GM23338 (cell line): ENCODE measurements at places on chromosomes 12 and 14. TPM values are rescaled to one million over a fixed set of nuclear protein-coding genes. Genes with fewer than 3 reads are reported as not detected.

DNA sequence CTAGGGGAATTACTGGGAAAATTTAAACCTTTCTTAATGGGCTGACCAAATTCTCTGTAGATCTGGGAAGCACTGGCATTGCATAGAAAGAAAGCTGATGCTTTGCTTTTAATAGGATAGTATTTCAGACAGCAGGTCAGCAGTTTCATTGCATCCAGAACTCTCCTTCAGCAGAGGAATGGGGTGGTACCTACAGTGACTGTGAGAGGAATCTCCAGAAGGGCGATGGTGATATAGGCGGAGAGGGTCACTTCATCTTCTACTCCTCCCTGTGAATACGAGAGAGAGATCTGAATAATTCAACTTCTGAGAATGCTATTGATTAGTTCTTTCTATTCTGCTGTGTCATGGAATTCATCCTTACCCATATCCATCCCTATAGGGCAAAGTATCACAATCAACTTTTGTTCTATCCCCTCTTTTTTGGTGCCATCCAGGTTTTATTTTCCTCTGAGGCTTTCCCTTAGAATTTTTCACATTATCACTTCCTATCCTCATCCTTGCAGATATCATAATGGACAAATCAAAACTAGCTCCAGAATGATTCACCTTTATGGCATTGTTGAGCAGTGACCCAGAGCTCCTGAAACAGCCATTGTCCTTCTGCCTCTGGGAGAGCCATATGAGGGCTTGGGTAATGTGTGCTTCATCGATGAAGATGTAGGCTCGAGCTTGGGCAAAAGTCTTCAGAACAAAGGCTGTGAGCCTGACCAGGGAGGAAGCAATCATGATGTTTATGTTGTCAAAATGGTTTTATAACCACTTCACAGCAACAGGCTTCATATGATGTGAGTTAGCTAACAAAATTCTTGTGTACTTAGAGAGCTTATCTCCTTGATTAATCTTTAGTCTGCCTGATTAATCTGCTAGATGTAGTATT is 38.3 kb downstream of the A2M start:
- no peak for DNase-seq

DNA sequence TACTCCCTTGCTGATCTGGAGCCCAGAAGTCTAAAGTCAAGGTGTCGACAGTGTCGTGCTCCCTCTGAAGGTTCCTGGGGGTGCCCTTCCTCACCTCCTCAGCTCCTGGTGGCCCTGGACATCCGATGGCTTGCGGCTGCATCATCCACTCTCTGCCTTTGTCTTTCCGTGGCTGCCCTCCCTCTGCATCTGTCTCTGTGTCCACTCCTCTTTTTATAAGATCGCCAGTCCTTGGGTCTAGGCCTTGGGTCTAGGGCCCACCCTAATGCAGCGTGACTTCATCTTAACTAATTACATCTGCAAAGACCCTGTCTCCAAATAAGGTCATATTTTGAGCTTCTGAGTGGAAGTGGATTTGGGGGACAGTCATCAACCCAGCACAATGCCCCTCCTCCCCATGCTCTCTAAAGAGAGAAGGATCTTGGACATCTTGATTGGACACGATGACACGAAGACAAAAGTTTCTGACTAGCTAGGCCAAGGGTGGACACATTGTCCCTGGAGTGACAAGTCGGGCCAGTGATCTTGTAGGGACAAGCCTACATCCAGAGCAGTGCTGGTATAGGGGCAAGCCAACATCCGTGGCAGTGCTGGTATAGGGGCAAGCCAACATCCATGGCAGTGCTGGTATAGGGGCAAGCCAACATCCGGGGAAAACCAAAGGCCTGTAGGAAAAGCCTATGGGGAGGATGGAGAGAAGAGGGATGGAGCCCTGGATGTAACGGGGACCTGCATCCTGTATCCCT is 93.9 kb upstream of the DIO3 start:
- no peak for DNase-seq

DNA sequence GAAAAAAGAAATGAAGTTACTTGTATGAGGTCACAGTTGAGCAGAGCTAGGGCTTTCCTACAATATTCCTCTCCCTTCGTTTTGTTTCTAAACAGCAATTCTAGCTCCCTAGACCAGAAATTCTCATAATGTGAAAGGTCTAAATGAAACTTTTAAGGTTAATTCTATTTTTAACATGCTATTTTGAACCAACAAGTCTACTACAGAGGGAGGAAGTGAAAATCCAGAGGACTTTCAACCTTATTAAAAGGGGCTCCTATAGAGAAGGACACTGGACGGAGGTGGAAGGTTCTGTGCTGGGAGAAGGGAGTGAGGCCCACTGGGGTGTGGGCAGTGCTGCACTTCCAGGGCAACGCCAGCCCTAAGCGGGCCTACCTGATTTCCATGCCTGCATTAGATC is 13.4 kb downstream of the GSG1 start:
- DNase-seq: no peak

DNA sequence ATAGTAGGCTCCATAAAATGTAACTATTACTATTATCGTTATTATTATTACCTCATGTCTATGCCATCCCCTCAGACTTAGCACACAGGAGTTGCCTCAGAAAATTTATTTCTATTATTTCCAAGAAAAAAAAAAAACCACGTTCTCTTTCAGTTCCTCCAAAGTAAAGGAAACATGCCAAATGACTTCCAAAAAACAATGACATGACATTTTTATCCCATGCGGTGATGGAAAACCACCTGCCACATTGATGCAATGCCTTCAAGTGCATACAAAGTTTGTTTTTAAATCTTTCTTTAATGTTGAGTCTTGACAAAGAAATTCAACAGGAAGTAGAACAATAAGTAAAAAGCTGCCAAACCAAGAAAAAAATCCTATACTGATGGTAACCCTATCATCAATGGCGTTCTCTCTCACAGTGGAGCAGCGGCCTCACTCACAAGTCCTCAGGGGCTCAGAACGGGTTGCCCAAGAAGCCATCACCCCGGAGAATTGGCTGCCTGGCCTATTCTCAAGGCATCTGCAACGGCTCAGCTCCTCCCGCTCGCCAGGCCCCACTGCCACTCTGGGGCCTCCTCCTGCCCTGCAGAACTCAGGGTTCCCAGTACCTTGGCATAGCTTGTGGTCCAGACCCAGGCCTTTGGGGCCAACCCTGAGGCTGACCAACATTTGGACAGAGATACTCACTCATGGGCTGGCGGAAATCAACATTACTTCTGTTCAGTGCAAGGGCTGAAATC is 51.9 kb downstream of the SERPINA3 start:
- no peak for DNase-seq

GRCh38 chr14:99996951-99997571 is 68.2 kb upstream of the EVL start:
- DNase-seq: no peak

DNA sequence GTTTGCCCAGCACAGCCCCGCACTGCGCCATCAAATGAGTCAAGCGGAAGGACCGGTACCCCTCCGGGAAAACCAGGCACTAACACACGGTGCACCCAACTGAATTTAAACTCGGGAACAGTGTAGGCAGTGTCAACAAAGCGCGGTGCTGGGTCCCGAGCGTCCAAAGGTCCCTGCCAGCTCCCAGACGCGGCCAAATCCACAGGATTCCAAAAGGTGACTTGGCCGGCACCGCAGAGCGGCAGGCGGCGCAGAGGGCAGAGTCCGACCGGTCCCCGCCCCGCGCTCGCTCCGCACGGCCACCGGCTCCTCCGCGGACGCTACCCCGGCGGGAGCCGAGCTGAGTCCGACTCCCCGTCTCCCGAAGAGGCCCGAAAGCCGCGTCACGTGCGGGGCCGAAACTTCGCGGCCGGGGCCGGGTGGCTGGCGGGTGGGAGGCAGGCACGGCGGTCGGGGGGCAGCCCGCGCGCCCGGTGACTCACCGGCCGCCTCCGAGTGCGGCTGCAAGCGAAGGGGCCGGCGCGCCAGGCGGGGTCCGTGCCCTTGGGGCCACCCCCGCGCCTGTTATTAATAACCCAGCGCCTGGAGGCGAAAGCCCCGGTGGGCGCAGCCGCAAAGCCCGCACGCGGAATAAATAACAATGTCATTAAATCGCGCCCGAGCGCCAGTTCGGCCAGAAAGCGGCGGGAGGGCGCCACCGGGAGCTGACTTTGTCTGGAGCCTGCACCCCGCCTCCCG is 863 bp downstream of the DENND5B start:
- DNase-seq: peak; percentile 72

DNA sequence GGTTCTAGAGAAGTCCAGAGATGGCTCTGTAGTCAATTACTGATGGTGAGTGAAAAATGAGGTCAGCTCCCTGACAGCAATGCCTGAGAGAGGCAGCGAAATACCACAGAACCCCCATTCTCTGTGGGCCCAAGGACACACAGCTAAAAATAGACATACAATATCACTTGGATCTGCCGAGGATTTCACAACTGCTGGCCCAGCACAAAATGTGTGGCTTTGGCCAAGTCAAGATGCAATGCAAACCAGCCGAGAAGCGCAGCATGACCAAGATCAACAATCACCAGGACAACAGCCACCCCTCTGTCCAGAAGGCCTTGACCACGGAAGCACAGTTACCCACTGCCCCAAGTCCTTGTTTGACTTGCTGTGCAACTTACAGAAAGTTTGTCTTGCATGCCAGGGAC is 52.2 kb downstream of the CKAP4 start:
- no peak for DNase-seq

DNA sequence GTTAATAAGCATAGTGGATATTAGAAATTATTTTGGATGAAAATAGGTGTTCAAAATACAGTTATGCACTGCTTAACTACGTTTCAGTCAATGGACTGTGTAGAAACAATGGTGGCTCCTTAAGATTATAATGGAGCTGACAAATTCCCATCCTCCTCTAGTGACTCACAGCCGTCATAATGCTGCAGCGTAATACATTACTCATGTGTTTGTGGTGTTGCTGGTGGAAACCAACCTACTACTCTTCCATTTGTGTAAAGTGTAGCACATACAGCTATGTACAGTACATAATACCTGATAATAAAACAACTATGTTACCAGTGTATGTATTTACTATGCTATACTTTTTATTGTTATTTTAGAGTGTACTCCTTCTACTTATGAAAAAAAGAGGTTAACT is 111.2 kb upstream of the TMCC3 start:
- no peak for DNase-seq

- DNase-seq: no peak
These were observed 111.2 kb upstream of the NPAS3 start for GRCh38 chr14:32827514-32827913.

DNA sequence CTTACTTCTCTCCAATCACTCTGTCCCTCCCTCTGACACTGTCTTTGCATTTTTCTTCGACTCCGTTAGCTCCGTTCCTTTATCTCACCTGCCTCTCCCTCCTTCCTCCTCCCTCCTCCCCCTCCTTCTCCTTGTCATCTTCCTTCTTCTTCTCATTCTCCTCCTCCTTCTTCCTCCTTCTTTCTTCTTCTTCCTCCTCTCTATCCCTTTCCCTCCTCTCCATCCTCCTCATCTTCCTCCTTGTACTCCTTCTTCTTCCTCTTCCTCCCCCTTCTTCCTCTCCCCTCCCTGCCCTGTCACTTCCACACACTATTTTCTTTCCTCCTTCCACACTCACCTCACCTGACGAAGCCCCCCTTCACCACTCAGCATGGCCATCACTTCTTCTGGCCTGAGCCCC is 53.0 kb downstream of the HSPB8 start:
- no peak for DNase-seq

DNA sequence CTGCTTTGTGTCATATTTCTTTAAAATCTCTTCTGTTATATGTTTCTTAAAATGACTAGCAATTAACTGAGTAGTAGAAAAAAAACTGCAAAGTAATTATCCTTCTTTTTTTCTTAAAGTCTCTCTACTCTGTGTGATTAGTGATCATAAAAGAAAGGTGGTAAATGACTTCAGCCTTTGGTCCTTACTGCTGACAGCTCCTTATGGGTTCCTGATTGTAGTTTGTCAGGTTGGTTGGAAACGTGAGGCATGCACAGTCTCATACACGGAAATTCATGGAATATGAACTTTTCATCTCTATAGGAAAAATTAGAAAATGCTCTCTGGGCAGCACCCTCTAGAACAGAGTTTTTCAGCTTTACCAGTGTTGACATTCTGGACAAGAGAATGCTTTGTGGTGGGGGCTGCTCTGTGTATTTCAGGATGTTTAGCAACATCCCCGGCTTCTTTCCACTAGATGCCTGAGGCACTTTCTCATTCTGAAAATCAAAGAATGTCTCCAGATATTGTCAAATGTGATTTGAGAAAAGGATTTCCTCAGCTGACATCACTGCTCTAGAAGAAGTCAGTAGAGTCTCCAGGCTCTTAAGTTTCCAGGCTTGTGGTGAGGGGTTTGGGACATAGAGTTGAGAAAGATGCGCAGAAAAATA is 121.0 kb downstream of the PIK3C2G start:
- no peak for DNase-seq

DNA sequence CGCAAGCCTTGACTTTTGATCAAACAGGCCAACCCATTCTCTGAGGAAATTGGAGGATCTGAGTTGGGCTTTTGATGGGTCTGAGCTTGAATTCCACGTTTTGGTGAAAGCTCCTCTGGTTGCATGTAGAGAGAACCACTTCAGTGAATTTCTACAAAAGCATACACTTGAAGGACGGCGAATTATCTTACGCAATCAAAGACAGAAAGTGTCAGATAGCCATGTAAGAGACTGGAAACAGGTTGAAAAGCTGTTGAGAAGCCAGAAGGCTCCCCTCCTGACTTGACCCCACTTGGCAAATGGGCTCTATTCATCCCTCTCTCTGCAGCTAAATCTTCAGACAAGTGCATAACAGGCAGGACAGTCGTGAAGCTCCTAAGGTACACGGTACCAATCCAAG is 809.1 kb downstream of the BCL11B start:
- DNase-seq: no peak

GRCh38 chr14:75543786-75544185 is 21.5 kb downstream of the BATF start:
- DNase-seq: no peak

DNA sequence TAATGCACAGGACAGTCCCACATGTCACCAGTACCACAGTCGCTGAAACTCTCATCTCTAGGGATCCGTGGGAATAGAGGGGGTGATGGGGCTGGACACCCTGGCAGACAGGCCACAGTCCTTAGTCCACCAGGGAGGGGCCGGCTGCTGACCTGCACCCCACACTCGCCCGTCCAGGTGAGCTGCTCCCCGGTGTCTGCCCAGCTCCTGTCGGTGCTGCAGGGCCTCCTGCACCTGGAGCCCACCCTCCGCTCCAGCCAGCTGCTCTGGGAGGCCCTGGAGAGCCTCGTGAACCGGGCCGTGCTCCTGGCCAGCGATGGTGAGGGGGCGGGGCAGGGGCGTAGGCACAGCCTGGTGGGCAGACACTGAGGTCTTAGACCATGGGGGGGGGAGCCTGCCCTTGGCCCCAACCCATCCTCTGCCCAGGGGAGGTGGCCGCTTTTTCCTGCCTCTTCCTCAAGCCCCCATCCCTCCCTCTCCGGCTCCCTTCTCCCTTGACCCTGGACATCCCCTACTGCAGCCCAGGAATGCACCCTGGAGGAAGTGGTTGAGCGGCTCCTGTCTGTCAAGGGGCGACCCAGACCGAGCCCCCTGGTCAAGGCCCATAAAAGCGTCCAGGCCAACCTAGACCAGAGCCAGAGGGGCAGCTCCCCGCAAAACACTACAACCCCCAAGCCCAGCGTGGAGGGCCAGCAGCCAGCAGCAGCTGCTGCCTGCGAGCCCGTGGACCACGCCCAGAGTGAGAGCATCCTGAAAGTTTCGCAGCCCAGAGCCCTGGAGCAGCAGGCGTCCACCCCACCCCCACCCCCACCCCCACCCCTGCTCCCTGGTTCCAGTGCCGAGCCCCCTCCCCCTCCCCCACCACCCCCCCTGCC is 17.1 kb upstream of the ADSS1 start:
- DNase-seq: peak; percentile 43

SBNO1 gene
- 49.1 and 49.5 TPM in 2 replicates for total RNA-seq

LRRC9 gene
- 2.2 and 2.6 TPM in 2 replicates for total RNA-seq

DPPA3 gene
- 2.8 and 4.6 TPM in 2 replicates for total RNA-seq

RFX4 gene
- total RNA-seq: 2.1 TPM in 1 of 2 replicates, not detected in the other

POTEM gene
- total RNA-seq: not detected in 2 replicates

GPD1 gene
- 0.23 and 0.45 TPM in 2 replicates for total RNA-seq

PMCH gene
- not detected in 2 replicates for total RNA-seq

USP5 gene
- 97.2 and 109 TPM in 2 replicates for total RNA-seq
